T-helper 2 cell treated with Interferon-gamma antibody and Interleukin-4, amounts not matched to agents 5 μg/mL and 100 μg/mL, for 36 hours (primary cell): ENCODE measurements at places on chromosomes 2 and 18.

DNA sequence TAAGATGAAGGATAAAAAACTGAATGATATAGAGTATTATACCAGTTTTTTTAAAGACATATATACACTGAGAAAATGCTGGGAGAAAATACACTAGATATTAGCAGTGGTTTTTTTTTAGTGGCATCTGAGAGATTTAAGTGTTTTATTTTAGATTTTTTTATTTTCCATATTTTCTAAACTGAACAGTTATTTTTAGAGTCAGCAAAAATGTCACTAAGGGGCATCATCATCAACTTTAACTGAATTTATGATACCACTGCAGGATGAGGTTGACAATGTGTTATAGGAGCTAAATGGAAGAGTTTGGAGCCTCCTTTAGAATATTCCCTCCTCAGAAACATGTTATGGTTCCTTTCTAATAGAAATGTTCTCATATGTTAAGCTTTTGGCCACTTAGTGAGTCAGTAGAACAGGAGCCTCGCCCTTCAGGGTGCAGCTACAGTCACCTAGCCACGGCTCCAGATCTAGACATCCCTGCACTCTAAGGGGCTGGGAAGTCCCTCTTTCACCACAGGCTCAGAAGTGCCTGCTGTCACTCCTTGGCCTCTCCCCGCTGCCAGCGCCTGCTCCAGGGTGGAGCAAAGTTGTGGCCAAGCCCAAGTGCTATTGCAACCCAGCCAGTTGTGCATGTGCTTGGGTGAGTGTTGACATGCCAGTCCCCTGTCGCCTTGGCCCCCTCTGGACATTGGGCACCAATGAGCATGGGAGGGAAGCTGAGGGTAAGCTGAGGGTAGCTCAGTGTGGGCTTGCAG is 210.7 kb upstream of the RASGRP3 start:
- no peak for DNase-seq

DNA sequence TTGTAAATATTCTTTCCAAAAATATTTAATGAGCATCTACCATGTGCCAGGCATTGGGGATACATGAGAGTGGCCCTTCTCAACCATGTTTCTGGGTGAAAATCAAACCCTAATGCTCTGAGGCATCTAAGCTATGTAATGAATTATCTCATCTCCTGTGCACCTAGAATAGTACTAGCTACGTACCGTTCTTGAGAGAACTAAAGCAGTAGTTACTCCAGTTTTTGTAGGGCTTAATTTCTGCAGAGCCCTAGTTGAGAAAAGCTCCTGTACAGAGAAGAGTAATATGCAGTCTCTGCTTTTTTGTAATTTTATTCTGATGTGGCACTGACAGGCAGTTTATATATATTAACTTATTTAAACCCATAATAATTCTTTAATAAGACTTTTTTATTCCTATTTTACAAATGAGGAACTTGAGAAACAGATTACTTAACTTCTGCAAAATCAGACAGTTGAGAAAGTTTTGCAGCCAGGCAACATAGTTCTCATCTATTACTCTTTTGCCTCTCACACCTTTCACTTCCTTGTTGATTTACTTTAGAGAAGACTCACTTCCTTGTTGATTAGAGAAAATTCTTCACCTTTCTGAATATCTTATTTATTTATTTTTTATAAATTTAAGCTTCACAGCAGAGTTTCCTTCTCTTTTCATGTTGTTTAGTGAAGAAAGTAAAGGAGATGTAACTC is 3.1 kb downstream of the SPOPL start:
- DNase-seq: no peak

GRCh38 chr2:20532634-20533437 is 86.0 kb downstream of the RHOB start:
- no peak for DNase-seq

DNA sequence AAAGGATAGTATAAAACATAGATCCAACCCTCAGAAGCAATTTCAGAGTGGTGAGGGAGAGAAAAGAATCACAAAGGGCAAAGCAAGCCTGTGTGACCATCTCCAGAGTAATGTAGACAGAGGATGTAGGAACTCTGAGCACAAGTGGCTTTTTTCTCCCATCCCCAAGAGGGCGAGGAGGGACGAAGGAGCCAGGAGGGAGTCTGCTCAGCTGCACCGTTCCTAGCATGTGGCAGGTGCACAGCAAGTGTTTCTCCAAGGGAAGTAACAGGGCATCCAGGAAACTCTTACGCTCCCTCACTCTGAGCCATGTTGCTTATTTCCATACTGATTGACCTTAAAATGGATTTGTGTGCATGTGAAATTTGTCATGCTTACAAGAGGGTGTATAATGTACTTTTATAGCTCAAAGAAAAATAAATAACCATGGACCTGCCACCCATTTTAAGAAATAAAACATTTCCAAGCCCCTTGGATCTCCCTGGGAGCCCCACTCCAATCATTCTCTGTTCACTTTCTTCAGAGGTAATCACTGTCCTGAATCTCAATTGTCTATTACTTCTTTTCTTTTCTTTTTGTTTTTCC is 37.8 kb upstream of the SEC11C start:
- no peak for DNase-seq

GRCh38 chr2:84778911-84779690 is 101.8 kb downstream of the TRABD2A start:
- no peak for DNase-seq

DNA sequence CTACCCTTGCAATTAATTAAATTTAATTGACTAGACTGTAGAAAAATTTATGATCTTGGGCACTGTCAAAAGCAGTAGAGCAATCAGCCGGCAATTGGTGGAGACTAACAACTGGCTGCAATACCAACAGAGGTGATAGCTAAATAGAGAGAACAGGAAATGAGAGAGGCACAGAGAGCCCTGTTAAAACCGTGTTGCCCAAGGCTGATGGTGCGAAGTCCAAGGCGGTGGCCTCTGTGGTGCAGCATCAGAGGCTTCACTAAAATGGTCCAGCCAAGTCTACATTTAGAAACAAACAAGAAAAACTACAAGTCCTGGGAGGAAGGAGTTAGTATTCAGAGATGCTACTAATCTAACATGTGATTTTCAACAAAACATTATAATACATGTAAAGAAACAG is 115.6 kb downstream of the NETO1 start:
- no peak for DNase-seq

DNA sequence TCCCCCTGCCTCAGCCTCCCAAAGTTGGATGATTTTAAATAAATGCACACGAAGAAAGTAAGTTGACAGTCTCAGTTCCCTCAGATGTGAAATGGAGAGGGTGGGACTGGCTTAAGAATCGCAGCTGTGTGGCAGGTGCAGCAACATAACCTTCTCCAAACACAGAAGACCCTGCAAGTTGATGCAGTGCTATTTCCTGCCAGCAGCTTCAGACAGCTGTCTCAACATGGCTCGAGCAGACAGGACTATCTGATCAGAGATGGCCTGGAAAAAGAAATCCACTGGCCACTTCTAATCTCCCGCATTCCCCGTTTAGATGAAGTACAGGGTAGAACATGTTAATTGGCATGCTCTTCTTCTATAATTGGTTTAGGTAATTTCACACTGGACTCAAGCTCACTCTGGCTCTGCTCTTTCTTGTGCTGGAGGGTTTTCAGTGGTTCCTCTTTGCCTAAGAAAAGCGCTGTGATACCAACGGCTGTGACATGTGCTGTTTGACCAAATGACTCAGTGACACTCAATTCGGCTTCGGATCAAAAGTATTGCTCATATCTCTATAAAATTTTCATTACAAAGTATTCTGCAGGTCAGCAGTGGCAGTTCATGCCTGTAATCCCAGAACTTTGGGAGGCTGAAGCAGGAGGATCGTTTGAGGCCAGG is 40.2 kb downstream of the MYOM1 start:
- no peak for DNase-seq

DNA sequence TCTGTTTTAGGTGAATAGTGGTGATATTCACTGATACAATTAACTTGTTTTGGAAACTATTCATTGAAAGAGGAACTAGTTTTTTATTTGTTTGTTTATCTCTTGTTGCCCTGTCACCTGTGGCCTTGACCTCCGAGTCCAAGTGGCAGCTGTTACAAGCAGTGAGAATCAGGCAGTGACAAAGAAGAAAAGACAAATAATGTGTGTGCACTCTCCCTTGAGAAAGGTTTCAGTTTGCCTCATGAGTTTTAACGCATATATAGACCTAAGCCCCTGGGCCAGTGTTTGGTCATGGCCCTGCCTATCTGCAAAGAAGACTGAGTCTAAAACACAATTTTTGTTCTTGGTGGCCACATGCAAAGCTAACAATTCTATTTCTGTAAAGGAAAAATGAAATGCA is 15.3 kb downstream of the KYNU start:
- DNase-seq: no peak

GRCh38 chr18:10139783-10140410 is 226.1 kb downstream of the VAPA start:
- no peak for DNase-seq

GRCh38 chr2:239818086-239818485 is 207.1 kb downstream of the NDUFA10 start:
- no peak for DNase-seq

GRCh38 chr2:30375915-30376314 is 71.1 kb upstream of the LCLAT1 start:
- DNase-seq: no peak

- no peak for DNase-seq
Observed at GRCh38 chr2:7028846-7029245, 111.6 kb downstream of the RNF144A start.

DNA sequence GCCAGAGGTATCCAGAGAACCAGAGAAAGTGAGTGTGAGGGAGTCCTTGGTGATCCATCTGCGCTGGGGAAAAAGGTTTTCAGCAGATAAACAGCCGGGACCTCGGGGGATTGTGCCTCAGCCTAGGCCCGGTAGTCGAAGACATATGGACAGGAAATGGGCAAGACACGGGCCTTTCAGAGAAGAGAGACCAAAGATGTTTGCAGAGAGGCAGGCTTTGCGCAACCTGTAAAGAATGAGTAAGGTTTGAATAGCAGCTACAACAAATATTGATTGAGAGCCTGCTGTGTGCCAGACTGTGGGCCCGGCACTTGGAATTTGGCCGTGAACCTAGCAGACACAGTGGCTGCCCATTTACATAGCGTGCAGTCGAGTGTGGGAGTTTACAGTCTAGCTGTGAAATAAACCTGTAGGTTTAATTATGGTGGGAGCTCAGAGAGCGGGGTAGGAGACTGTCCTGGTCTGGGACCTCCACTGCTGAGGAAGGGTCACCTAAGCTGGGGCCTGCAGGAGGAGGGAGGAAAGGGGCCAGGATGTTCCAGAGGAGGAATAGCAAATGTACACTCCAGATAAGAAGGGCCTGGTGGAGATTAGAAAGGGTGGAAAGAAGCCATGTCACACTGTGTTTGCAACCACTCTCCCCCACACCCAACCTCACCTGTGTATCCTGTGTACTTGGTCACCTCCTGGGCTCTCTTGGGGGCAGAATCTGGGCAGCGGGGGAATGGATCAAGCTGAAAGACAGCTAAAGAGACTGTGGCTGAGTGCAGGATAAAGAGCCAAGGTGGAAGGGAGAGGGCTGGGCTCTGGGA is 3.0 kb downstream of the SH2D6 start:
- no peak for DNase-seq

DNA sequence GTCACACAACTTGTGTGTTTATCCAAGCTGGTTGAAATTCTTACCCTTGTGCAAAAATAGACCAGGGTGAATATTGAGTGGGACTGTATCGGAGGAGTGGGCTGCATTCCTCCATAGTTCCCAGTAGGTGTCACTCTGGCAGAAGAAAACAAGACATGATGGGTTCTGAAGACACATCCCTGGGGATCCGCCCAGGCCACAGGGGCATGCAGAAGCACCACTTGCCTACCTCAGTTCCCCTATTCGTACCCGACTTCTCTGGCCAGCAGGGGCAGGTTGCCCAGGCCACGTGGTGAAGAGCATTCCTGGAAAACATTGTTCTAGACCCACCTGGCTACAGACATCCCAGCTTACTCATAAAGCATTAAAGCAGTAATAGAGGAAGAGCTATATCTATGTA is 168.2 kb downstream of the FAM210A start:
- no peak for DNase-seq

- DNase-seq: no peak
Observed at GRCh38 chr2:45938649-45939511, 287.4 kb downstream of the PRKCE start.

DNA sequence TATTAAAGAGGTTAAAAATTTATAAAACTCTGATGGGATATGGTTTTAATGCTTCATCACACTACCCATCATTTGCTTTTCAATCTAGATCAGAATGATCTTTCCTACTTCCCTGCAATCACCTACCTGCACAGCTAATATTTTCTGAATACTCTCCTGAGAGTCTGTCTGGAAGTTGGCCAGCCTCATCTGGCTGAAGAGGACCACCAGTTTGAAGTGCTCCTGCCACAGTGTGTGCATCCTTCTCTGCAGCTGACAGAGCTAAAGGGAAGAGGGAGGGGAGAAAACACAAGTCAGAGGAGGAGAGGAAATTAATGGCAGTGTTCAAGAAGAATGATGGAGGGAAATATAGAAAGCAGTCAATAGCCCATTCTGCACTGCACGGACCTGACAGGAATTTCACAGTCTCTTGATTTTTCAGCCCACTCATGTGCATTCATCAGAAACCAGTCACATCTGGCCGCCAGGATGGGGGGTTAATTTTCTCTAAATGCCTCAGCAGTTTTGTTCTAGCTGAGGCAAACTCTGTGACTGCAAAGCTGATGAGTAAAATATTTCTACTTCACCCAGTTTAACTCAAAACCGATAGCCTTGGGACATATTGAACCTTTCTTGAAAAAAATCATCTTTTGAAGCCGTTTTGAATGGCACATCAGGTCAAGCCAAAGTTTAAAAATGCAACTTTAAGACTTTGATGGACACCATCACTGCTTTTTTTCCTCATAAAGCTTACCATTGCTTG is 201.8 kb upstream of the KLHL14 start:
- no peak for DNase-seq

- no peak for DNase-seq
Observed at GRCh38 chr18:34117319-34117718, 107.4 kb downstream of the NOL4 start.

DNA sequence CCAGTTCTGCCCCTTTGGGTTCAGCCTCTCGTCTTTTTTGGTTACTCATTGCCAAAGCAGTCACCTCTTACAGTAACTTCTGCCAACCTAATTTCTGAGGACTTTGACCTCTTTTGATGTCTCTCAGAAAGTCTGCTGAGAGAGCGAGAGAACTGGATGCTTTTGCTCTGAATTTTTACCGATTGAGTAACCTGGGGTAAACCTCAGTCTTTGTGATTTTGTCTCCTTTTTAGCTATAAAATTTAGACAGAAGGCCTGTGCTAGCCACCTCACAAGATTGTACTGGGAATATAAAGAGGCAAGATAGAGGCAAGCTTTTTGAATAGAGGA is 34.8 kb upstream of the IL1R1 start:
- no peak for DNase-seq

GRCh38 chr2:239293775-239294430 is 106.9 kb downstream of the HDAC4 start:
- peak; percentile 79 for DNase-seq

GRCh38 chr2:231960810-231961348 is 634 bp upstream of the DIS3L2 start:
- DNase-seq: no peak

GRCh38 chr2:181054843-181055242 is 74.4 kb downstream of the UBE2E3 start:
- no peak for DNase-seq

DNA sequence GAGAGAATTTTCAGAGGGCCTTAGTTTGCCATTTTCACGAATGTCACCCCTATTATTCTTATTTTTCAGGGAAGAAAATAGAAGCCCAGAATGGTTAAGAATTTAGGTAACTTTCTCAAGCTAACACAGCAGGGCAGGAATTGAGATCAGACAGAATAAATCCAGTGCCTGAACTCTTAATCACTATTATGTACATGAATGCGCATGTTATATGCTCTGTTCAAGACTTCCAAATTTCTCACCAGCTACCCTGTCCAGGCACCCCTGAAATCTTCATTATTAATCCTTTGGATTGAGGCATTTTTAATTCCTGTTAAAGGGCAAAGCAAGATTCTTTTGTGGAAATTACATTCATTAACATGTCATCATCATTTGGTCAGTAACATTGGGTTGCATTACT is 218.4 kb downstream of the ACTR3 start:
- no peak for DNase-seq
